ENCODE measurements at places on chromosomes 11 and 22. TPM values are rescaled to one million over a fixed set of nuclear protein-coding genes. Genes with fewer than 3 reads are reported as not detected.

IL10RA gene
- total RNA-seq = 0.72 TPM

KCNJ4 gene
- 2.2 TPM for total RNA-seq

ST13 gene
- 372 TPM for total RNA-seq

OR51G1 gene
- total RNA-seq = not detected

TSGA10IP gene
- not detected for total RNA-seq

SEC14L2 gene
- total RNA-seq = 13.7 TPM

MS4A12 gene
- total RNA-seq = not detected

APOL1 gene
- not detected for total RNA-seq

SPI1 gene
- total RNA-seq = not detected

FKBP2 gene
- total RNA-seq = 57.7 TPM

DGCR2 gene
- 89.1 TPM for total RNA-seq

SMTNL1 gene
- not detected for total RNA-seq

Measured in progenitor cell of endocrine pancreas (in vitro differentiated cells).